ENCODE measurements at places on chromosomes 7 and 10.

DNA sequence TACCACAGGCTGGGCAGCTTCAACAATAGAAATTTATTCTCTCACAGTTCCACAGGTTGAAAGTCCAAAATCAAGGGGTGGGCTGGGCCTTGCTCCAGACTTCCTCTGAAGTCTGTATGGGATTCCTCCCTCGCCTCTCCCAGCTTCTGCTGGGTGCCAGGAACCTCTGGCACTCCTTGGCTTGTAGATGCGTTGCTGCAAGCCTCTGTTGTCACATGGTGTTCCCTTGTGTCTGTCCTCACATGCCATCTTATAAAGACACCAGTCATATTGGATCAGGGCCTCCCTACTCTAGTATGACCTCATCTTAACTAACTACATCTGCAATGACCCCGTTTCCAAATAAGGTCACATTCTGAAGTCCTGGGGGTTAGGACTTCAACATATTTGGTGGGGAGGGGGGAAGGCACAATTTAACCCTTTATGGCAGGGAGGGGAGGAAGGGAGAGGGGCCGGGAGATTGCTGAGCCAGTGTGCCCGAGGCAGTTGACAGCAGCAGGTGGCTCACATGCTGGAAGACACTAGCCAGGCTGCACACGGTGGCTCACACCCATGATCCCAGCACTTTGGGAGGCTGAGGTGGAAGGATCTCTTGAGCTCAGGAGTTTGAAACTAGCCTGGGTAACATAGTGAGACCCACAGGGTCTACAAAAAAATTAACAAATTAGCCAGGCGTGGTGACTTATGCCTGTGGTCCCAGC lies 18.8 kb downstream of the ZNF282 start:
- DNase-seq = no peak

DNA sequence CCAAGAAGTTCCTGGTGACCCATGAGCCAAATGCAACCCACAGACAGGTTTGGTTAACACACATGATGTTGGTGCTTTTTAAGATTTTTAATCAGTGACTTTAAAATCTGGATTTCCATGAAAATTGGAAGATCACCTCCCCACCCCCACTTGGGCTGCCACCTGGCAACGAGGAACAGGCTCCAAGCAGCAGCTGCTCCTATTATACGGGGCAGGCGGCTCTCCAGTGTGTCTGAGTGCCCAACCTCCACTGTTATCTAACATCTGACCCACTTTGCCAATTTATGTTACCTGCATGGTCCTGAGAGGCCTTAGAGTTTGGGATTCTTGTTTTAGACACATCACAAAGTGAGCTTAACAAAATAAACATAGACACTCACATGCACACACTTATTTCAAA lies 56.4 kb downstream of the SGMS1 start:
- DNase-seq = peak; percentile 64

- no peak for DNase-seq
Measured at GRCh38 chr7:1925973-1926907, 256.2 kb downstream of the ELFN1 start.

DNA sequence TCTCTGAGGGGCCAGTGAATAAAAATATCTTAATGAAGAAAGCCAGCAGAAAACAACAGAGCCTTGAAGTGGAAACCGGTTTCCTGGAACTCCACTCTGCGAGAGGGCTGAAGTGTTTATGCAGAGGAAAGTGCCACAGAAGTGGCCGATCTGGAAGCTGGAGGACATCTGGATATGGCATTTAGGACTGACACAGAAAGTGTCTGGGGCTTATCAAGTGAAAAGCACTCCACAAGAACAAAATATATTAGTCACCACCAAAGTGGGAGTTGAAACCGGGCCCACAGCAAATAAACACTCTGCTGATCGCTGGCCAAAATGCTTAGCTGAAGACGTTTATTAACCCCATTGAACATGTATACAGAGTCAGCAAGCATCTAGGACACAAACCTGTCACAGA lies 7.8 kb downstream of the NOD1 start:
- DNase-seq = no peak

DNA sequence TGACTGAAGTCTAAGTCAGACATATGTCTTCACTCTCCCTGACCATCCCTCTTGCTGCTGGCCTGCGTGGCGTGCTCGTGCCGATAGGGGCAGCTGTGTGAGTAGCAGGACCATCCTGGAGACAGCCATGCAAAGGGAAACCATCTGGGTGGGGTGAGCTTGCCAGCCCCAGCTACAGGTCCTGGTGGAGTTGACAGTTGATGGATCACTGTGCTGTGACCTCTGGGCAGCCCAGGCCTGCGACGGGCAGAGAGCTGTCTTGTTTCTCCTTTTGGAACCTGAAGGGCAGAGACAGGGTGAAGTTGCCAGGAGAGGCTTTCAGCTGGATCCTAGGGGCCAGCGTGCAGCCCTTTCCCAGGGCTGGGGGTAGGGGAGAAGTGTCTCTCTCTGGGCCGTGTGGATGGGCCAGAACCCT lies 44.7 kb downstream of the GRK5 start:
- DNase-seq = no peak

DNA sequence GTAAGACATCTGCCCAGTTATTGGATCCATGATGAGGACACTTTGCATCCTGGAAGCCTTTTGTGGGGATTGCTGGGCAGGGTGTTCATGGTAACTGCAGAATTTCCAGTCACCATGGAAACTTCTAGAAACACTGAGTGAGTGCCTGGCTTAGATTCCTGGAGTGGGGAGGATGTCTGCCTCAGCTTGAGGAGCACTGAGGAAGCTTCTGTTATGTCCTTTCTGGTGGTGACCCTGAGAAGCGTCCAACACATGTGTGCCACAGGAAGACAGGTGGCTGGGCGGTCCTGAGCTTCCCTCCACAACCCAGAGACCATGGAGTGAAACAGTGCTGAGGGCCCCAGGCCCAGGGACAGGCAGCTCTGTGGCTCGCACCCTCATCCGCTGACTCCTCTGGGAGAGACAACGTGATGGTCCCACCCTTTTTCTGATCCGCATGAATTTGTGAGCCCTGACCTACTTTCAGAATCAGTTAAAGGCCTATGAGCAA lies 191.8 kb upstream of the CXCL12 start:
- no peak for DNase-seq

GRCh38 chr10:5365928-5366327 lies 1.2 kb downstream of the UCN3 start:
- DNase-seq = no peak

DNA sequence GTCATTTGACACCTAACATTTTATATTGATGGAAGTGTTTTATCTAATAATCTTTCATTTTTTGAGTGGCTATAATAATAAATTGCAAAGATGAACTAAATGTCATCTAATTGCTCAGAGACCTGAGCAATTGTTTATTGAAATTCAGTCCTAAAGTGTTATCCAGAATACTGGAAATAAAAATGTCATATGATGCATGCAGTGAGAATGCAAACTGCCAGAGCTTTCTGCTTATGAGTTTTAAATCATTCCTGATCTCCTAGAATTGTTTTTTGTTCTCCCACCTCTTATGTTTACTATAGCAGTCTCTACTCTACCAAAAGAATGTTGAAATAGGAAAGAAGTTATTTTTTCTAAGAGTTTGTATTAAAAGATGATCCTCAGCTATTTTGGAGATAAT lies 116.7 kb downstream of the FOXP2 start:
- no peak for DNase-seq

DNA sequence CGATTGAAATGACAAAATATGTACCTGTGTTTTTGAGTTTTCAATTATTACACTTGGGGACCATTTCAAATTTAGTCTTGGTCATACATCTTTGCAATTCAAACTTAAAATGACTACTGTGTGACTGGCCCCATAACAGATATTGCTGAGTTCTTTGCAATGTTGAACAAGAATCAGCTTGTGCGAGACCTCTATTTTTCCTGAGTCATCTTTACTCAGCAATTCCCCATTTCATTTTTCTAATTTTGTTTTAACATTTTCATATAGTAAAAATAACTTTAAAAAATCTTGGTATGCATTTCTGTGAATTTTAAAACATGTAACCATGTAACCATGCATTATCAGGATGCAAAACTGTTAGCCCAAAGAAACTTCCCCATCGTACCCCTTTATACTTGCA lies 678.1 kb downstream of the ANKRD7 start:
- no peak for DNase-seq

DNA sequence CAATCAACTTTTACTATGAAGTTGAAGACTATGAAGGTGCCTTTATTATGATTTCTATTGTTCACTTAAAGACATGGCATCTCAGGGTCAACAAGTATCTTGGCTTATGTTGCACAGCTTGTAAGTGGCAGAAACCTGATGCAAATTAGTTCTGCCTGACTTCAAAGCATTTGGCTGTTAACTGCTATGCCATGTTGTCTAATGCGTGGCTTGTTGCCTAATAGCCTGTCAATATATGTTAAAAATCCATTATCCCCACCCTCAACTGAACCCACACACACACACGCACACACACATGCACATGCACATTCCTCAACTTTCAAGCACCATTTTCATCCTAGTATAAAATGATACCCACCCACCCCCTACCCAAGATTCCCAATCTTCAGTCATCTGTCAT lies 217.1 kb downstream of the NRG3 start:
- DNase-seq = no peak

DNA sequence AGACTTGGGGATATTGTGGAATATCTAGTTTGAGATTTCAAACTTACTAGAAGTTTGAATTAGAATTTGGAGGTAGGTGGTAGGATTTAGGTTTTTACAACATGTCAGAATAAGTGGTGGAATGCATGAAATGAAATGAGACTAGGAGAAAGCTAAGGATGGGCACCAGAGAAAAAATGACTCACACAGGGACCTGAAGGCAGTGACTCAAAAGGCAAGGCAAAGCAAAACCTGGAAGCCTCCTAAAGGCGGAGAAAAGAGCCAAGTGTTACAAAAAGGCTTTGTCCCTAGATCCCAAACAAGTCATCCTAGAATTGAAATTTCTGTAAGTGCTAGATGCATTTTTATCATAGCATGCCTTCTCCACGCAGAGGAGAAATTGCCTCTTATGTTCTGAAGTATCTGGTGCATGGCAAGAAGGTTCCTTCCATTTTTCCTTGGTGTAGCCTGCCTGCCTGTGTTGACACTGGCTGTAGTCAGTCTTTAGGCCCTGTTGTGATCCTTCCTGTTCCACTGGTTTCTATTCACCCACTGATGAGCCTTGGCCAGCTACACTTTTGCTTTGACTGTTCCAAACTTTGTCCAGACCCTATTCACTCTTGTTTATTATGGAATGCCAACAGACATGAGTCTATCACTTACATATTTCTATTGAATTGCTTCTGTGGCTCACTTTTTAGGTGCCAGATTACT lies 109.3 kb downstream of the ETV1 start:
- no peak for DNase-seq

GRCh38 chr7:72118366-72118765 lies 293.8 kb downstream of the CALN1 start:
- no peak for DNase-seq

Measured in NCI-H1436 (cell line).